ENCODE measurements at places on chromosomes 2 and 18.

GRCh38 chr2:3208591-3208990 lies 169.0 kb downstream of the EIPR1 start:
- no peak for DNase-seq

DNA sequence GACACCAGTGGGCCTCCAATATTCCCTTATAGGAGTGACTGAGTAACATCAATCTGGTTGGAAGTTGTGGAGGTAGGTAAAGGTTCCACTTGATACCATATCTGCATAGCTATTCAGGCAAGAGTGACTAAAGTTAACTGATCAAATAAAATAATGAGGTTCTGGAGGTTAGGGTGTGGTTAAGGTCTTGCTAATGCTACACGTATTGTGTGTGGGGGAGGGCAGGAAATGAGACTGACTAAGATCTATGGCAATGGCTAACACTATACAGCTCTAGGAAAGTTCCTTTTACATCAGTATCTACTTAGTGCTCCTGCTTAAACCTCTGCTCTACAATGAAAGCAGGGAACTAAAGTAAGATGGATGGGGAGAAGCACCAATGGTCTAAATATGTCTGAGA lies 149.1 kb upstream of the MGAT5 start:
- DNase-seq, result no peak

DNA sequence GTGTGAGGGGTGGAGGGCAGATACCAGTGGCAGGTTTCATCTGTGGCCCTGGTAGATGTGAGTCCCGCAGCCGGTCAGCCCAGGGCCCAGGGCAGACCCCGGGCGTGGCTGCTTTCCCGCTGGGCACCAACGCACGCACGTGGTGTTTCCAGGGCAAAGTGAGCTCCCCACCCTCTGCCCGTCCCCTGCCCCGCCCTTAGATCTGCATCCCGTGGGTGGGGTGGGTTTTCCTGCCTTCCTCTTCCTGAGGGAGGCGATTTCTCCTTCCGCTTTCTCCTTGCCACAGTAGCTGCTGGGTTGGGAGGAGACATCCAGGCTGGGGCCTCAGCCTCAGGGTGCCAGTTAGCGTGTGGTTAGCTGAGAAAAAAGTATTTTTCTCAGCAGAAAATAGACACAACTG lies 49.6 kb downstream of the ODC1 start:
- no peak for DNase-seq

DNA sequence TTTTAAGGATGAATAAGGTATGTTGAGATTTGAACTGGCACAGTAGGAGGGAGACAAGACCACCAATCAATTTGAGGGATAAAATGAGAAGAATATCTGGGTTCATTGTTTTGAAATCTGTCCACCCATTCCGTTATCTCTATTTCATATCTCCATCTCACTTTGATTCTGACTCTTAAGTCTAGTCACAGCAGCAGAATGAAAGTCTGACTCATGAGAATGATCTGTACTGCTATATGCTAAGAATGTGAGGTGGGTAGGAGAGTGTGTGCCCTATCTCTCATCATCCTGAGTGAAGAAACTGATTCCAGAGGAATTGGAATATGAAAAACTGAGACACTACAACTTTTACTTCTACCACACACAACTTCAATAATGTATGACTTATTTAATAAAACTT lies 1994.5 kb upstream of the PIK3C3 start:
- DNase-seq, result no peak

GRCh38 chr2:69013142-69013839 lies at the start of gene ANTXR1:
Gene ANTXR1, plus strand, starts transcription at chr2:69013179. Its CDS starts 321 bp downstream, at chr2:69013500.
- peak; percentile 23 for DNase-seq

- no peak for DNase-seq
These were observed 228.7 kb downstream of the PIK3C3 start for GRCh38 chr18:42183746-42184145.

DNA sequence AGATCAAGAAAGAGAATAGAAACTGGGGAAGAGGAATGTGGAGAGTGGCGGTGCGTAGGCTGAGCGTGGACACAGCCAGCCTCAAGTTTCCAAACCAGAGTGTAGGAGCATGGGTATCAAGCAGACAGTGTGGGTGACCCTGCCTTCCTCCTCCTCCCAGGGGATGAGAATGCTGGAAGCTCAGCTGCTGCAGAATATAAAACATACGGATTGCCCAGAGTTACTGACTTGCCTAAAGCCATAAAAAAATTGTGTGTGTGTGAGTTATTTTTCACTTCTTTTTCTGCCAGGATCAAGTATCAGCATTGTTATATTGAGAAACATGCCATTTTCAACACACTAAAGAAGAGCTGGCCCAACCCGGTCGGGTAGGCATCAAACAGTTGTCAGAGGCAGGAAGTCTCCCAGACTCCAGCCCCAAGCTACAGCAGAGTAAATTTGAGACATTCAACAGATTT lies 333.3 kb upstream of the ACVR2A start:
- no peak for DNase-seq

- no peak for DNase-seq
These were observed 1.2 kb upstream of the ZCCHC2 start for GRCh38 chr18:62521593-62521992.

- DNase-seq, result no peak
These were observed 135.9 kb upstream of the ARL4C start for GRCh38 chr2:234632527-234633391.
